ENCODE measurements at places on chromosomes 2 and 18. TPM values are rescaled to one million over a fixed set of nuclear protein-coding genes. Genes with fewer than 3 reads are reported as not detected.
A peak's percentile ranks its signal among the peaks of the same experiment; 100 is the strongest.

DNA sequence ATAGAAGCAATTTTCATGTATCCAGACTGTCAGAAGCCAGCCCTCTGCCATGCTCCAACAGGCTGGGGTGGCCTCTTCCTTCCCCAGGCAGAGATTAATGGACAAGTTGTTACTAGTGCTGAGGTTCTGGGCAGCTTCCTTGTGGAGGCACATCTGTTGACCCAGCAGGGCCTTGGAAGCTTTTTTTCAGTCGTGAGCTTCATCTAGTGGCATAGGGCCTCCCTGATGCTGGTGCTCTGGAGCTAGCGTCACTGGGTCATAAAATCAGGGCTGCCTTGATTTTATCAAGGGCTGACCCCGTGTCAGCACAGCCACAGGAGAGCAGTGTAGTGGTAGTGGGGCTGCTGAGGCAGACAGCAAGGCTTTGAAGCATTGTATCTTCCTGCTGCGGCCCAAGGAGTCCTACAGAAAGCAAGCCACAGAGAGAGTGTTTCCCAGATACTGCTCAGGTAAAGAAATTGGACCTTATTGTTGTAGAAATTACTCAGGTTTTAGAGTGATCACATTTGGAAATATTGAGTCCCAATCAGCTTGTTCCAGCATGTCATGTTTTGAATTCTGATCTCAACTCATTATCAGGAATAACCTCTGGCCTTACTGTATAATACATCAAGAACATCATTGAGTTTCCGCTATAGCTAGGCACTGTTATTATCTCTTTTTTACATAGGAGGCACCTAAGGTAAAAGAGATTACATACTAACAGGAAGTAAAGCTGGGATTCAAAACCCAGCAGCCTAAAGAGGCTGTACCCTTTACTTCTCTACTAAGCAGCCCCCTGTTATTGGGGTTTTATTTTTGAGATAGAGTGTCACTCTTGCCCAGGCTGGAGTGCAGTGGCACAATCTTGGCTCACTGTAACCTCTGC lies 92.3 kb upstream of the ALPP start:
- no peak overlapping the region for H3K27ac ChIP-seq
- H3K27me3 ChIP-seq: no peaks in the 10 kb centered on the region
- peaks cover 6% of the 10 kb centered on the region for H3K36me3 ChIP-seq
- no peak for DNase-seq
- no peak overlapping the region for H3K4me3 ChIP-seq

GRCh38 chr2:23656597-23656973 lies 270.3 kb downstream of the ATAD2B start:
- no peaks in the 10 kb centered on the region for H3K4me1 ChIP-seq
- H3K36me3 ChIP-seq: peaks cover 17% of the 10 kb centered on the region
- H3K27ac ChIP-seq: no peak overlapping the region
- DNase-seq: no peak

GRCh38 chr18:80200932-80201672 lies 46.2 kb downstream of the PARD6G start:
- H3K27ac ChIP-seq: no peak overlapping the region
- H3K4me1 ChIP-seq: peaks cover 21% of the 10 kb centered on the region
- no peaks in the 10 kb centered on the region for H3K27me3 ChIP-seq
- H3K36me3 ChIP-seq: no peaks in the 10 kb centered on the region
- DNase-seq: peak; percentile 84
- H3K4me3 ChIP-seq: no peak overlapping the region

GRCh38 chr2:102615620-102616436 lies 3.5 kb upstream of the SLC9A2 start:
- no peak for DNase-seq
- H3K4me1 ChIP-seq: peaks cover 19% of the 10 kb centered on the region
- H3K27me3 ChIP-seq: peaks cover 8% of the 10 kb centered on the region
- no peak overlapping the region for H3K27ac ChIP-seq

GRCh38 chr2:149170911-149171310 lies 132.4 kb downstream of the LYPD6B start:
- no peaks in the 10 kb centered on the region for H3K27me3 ChIP-seq
- no peak overlapping the region for H3K27ac ChIP-seq
- DNase-seq: no peak
- no peak overlapping the region for H3K4me3 ChIP-seq
- no peaks in the 10 kb centered on the region for H3K36me3 ChIP-seq
- no peaks in the 10 kb centered on the region for H3K4me1 ChIP-seq

- H3K27ac ChIP-seq: no peak overlapping the region
- H3K36me3 ChIP-seq: no peaks in the 10 kb centered on the region
- H3K27me3 ChIP-seq: no peaks in the 10 kb centered on the region
- DNase-seq: no peak
- H3K4me1 ChIP-seq: no peaks in the 10 kb centered on the region
- no peak overlapping the region for H3K4me3 ChIP-seq
Measured at GRCh38 chr2:160825433-160825832, 331.8 kb upstream of the RBMS1 start.

DNA sequence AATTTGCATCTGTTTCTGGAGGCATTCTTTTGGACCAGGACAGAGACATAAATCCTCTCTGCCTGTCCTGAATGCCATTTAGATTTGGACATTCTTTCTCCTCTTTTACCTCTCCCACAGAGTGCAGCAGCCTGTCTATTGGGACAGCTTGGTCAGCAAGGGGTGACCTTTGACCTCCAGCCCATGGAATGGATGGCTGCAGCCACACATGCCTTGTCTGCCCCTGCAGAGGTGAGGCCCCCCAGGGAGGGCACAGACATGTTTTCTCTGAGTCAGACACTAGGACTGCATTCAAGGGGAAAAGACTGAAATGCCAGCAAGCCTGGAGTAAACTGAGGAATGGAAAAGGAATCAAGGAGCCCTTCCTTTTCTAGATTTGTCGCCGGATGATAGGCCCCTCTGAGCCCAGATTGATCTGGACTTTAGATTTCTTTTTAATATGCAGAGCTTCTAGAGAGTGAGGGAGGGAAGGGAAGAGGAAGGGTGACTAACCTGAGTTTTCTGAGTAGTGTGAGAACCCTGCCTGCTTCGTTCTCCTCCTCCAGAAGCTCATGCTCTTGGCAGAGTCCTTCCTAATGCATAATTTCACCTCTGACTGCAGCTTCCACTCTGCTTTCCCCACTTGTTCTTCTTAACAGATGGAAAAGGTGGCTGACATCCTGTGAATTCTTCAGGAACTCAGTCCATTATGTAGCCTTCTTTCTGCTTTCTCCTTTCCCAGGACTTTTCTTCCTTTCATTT lies 16.1 kb upstream of the TTLL4 start:
- DNase-seq: no peak
- peaks cover 33% of the 10 kb centered on the region for H3K36me3 ChIP-seq
- H3K4me3 ChIP-seq: no peak overlapping the region
- H3K4me1 ChIP-seq: no peaks in the 10 kb centered on the region
- H3K27ac ChIP-seq: no peak overlapping the region

DNA sequence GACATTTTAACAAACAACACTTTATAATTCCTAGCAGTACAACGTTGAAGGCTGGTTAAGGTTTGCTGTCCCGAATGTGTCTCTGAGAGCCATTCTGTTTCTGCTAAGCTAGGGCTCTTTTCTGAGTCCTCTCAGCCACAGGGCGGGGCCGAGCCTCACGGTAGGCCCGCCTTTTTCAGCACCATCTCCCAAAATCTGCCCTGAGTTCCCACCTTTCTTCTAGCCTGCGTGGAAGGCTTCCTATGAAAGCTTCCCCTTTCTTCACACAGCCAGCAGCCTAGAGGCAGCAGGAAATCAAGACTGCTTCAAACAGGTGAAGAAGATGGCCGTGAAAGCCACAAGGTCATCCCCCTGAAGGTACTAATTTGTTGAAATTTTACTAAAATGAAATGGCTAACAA lies 255.5 kb downstream of the CDH2 start:
- DNase-seq: no peak
- H3K27ac ChIP-seq: no peak overlapping the region
- H3K36me3 ChIP-seq: no peaks in the 10 kb centered on the region
- H3K4me3 ChIP-seq: no peak overlapping the region
- H3K27me3 ChIP-seq: no peaks in the 10 kb centered on the region

- H3K27me3 ChIP-seq: no peaks in the 10 kb centered on the region
- no peaks in the 10 kb centered on the region for H3K4me1 ChIP-seq
- no peak overlapping the region for H3K27ac ChIP-seq
- no peaks in the 10 kb centered on the region for H3K36me3 ChIP-seq
Measured at GRCh38 chr2:157929871-157930667, 53.9 kb upstream of the ACVR1 start.

DNA sequence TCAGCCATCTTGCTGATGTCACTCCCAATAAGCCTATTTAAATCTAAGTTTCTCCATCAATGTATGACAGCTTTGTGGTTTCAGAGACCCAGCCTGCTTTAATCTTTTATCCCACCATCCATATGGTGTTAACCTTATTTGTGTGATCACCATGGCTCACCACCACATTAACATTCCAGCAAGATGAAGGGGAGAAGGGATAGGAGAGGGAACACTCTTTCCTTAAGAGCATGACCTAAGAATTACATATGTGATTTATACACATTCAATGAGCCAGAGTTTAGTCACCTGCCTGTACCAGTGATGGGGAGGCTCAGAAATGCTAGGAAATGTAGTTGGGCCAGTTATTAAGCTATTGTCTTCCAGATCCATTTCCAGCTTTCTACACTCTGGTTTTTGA lies 44.5 kb upstream of the CHN1 start:
- no peaks in the 10 kb centered on the region for H3K27me3 ChIP-seq
- no peak overlapping the region for H3K4me3 ChIP-seq
- DNase-seq: no peak
- no peak overlapping the region for H3K27ac ChIP-seq
- H3K4me1 ChIP-seq: no peaks in the 10 kb centered on the region

GRCh38 chr2:234257859-234258561 lies 207.5 kb downstream of the SPP2 start:
- H3K27ac ChIP-seq: no peak overlapping the region
- no peaks in the 10 kb centered on the region for H3K36me3 ChIP-seq
- no peak overlapping the region for H3K4me3 ChIP-seq
- DNase-seq: no peak
- H3K27me3 ChIP-seq: no peaks in the 10 kb centered on the region

DNA sequence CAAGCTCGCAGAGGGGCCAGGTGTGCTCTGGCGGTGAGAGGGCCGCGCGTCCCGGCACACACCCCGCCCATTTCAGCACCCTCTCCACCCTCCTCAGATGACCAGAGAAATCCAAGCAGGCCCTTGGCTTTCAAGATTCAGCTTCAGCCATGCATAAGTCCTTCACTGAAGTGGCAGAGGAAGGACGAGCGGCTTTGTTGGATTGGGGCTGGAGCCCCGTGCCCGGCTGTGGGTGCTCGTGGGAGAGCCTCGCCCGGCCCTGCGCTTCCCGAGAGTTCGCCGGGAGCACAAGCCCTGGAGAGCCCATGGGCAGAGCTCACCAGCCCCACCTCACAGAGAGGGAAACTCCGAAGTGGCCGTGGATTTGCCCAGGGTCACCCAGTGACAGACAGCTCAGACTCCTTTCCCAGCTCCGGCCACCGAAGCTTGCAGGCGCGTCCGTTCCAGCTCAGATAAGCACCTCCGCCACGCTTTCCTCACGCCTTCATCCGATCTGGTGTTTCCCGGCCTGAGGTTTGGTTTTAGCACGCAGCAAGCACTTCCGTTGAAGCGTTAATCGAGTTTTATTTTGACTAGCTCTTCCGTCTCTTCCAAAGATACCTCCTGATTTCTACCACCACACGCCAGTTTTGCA lies 45.6 kb upstream of the MTCL1 start:
- no peaks in the 10 kb centered on the region for H3K4me1 ChIP-seq
- H3K4me3 ChIP-seq: no peak overlapping the region
- DNase-seq: no peak
- no peaks in the 10 kb centered on the region for H3K27me3 ChIP-seq
- H3K36me3 ChIP-seq: no peaks in the 10 kb centered on the region

DNA sequence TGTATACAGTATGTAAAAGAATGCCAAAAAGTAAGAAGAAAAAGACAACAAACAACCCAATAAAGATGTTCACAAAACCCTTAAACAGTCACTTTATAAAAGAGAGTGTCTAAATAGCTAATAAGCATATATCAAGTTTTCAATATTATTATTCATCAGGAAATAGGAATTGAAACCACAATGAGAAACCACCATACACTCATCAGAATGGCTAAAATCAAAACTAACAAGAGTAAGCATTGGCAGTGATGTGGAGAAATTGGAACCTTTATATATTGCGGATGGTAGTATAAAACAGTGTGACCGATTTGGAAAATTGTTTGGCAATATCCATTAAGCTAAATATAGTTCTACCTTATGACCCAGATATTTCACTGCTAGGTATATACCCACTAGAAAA lies 20.5 kb upstream of the TGFA start:
- DNase-seq: no peak
- no peak overlapping the region for H3K27ac ChIP-seq
- no peaks in the 10 kb centered on the region for H3K27me3 ChIP-seq
- no peak overlapping the region for H3K4me3 ChIP-seq

DNA sequence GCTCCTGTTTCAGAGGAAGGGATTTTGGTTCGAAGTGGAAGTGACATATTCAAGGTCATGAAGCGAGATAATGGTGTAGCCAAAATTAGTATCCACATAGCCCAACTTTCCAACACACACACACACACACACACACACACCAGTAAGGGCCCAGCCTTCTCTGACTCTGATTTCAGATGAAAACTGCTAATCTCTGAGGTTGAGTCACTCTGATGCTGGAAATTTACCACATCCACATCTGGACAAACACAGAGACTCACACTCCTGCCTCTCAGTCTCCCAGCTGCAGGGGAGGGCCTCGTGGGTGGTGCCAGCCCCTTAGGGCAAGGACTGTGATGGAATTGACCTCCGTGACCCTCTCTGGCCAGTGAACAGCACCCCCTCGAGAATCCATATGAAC lies 29.0 kb upstream of the SLC35F6 start:
- no peak overlapping the region for H3K4me3 ChIP-seq
- DNase-seq: no peak
- H3K27ac ChIP-seq: no peak overlapping the region
- H3K4me1 ChIP-seq: peaks cover 7% of the 10 kb centered on the region
- H3K27me3 ChIP-seq: no peaks in the 10 kb centered on the region

GRCh38 chr18:63903851-63904570 lies 3.7 kb upstream of the SERPINB10 start:
- H3K27me3 ChIP-seq: no peaks in the 10 kb centered on the region
- no peak for DNase-seq
- H3K4me3 ChIP-seq: no peak overlapping the region
- no peak overlapping the region for H3K27ac ChIP-seq

DNA sequence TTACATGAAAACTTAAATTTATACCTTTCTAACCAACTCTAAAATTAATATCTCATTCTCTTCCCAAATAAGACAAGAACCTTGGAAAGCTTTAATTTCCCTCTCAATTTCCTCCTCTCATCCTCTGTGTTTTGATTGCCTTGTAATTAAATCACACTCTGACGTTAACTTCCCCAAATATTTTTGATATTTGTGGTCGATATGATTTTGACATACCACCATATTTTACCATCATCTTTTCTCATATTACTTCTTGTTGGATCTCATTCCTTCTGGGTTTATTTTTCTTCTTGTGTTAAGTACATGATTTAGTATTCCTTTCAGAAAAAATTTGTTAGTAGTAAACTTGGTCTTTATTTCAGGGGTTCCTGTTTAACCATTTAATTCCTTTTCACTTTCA lies 69.6 kb downstream of the RDH14 start:
- no peak for DNase-seq
- no peak overlapping the region for H3K27ac ChIP-seq
- no peak overlapping the region for H3K4me3 ChIP-seq
- no peaks in the 10 kb centered on the region for H3K36me3 ChIP-seq
- H3K4me1 ChIP-seq: peaks cover 11% of the 10 kb centered on the region

UGT1A10 gene
- total RNA-seq: not detected

INHBB gene
- 4.7 TPM for total RNA-seq

CYP27C1 gene
- total RNA-seq: under 0.01 TPM

CACNB4 gene
- 3.5 TPM for total RNA-seq

ERFE gene
- total RNA-seq: 0.66 TPM

TPO gene
- 12.4 TPM for total RNA-seq

NR4A2 gene
- 0.42 TPM for total RNA-seq

Data from esophagus muscularis mucosa (tissue), 4 donors.